ENCODE measurements at places on chromosomes 4 and X. TPM values are rescaled to one million over a fixed set of nuclear protein-coding genes. Genes with fewer than 3 reads are reported as not detected.

Gene FABP2
- total RNA-seq = 104 TPM

Gene MAGEE2
- not detected for total RNA-seq

Gene AKAP4
- total RNA-seq = not detected

Gene VEGFC
- 2.5 TPM for total RNA-seq

Gene MAGEA11
- total RNA-seq = not detected

Gene DCX
- total RNA-seq = 0.14 TPM

Gene LDB2
- total RNA-seq = 6.9 TPM

Gene FGFRL1
- total RNA-seq = 17.0 TPM

Gene SRPX
- total RNA-seq = 26.0 TPM

Gene LEF1
- total RNA-seq = 1.4 TPM

Gene SSX2
- total RNA-seq = not detected

Gene FAT4
- 1.4 TPM for total RNA-seq

Gene FHDC1
- total RNA-seq = 14.9 TPM

Gene FREM3
- not detected for total RNA-seq

Gene ZIC3
- total RNA-seq = not detected

Gene MAGEA9B
- total RNA-seq = not detected

Gene BCOR
- total RNA-seq = 19.0 TPM

Gene KIAA1210
- total RNA-seq = not detected

Gene SHROOM2
- total RNA-seq = 10.1 TPM

Gene POLN
- total RNA-seq = 1.3 TPM

Gene POU3F4
- total RNA-seq = not detected

Gene PRR32
- total RNA-seq = not detected

Gene OTUD4
- 31.2 TPM for total RNA-seq

Gene CYSLTR1
- 0.49 TPM for total RNA-seq

Gene PARM1
- 266 TPM for total RNA-seq

Gene RNF212
- 1.6 TPM for total RNA-seq

Gene KIF4A
- total RNA-seq = 2.2 TPM

Gene ENPP6
- total RNA-seq = 1.5 TPM

Gene ASB5
- total RNA-seq = not detected

Gene ODAM
- not detected for total RNA-seq

Gene DUSP9
- total RNA-seq = not detected

Gene KIT
- total RNA-seq = 4.1 TPM

Gene FGF13
- 4.0 TPM for total RNA-seq

Gene CT45A2
- not detected for total RNA-seq

Gene SYN1
- total RNA-seq = 0.73 TPM

Gene L1CAM
- total RNA-seq = 3.7 TPM

Gene ZNF141
- 21.4 TPM for total RNA-seq

Gene PWWP3B
- total RNA-seq = 0.25 TPM

Gene ARMCX6
- total RNA-seq = 19.2 TPM

All from left colon (tissue), 2 donors.